ENCODE measurements at places on chromosomes 6 and 20. TPM values are rescaled to one million over a fixed set of nuclear protein-coding genes. Genes with fewer than 3 reads are reported as not detected.

Gene BPIFA1
- total RNA-seq: not detected

Gene TMEM170B
- total RNA-seq: 5.3 TPM

Gene LST1
- not detected for total RNA-seq

Gene EPPIN
- total RNA-seq: 0.18 TPM

Gene FLOT1
- 109 TPM for total RNA-seq

Gene THBD
- 1.6 TPM for total RNA-seq

Gene LRRN4
- total RNA-seq: 1.6 TPM

Gene DEFB124
- total RNA-seq: not detected

Gene RNF217
- 29.2 TPM for total RNA-seq

- DNase-seq: no peak
- H3K4me3 ChIP-seq: no peak overlapping the region
- H3K36me3 ChIP-seq: no peaks in the 10 kb centered on the region
These were observed 59.2 kb downstream of the PHACTR3 start for GRCh38 chr20:59663513-59664060.

DNA sequence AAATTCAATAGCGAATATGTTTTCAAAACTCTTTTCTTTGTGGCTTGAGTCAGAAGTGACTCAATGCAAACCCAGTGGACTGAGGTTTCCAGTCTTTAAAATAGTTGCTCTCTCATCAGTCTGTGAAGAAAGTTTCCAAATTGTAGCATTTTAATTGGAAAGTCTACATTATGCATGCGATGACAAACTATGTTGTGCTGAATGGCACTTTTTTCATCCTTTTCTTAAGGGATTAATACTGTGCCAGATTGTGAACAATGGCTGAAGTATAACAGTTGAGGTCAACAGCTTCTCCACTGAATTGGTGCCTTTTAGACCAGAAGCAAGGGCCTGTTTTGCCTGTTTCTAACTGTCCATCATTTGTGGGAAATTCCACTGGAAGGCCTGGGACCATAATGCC, 377.1 kb downstream of the BTBD9 start:
- DNase-seq: no peak
- H3K27me3 ChIP-seq: peaks cover 52% of the 10 kb centered on the region
- no peaks in the 10 kb centered on the region for H3K36me3 ChIP-seq
- H3K27ac ChIP-seq: peak overlapping the region; percentile 86
- no peak overlapping the region for H3K4me3 ChIP-seq

DNA sequence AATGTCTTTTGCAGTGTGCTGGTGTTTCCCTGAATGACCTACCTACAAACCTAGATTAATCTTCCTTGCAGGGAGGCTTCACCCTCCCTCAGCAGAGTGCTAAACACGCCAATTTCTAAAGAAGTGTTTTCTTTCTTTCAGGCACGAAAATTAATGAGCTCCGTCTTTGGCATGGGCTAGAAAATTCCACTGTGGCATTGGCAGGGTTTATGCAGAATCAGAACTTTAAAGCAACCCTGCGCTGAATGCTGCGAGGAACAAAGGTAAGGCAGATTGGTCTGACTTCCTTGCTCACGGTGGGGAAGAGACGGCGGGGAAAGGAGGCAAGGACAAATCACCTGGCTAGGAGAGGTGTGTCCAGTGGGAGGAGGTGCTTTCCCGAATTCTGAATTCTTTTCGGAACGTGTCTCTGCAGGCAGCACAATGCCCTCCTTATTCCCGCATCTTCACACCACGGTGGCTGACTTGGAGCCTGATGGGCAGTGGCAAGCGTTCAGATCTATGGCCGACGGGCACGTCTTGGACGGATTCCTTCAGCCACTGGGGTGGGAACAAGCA, 6.2 kb upstream of the BANF2 start:
- H3K27ac ChIP-seq: no peak overlapping the region
- DNase-seq: no peak
- H3K36me3 ChIP-seq: no peaks in the 10 kb centered on the region
- no peaks in the 10 kb centered on the region for H3K27me3 ChIP-seq
- H3K4me1 ChIP-seq: no peaks in the 10 kb centered on the region

GRCh38 chr6:138253731-138254130, 35.4 kb upstream of the PBOV1 start:
- no peaks in the 10 kb centered on the region for H3K4me1 ChIP-seq
- H3K36me3 ChIP-seq: peaks cover 43% of the 10 kb centered on the region
- no peak for DNase-seq
- H3K4me3 ChIP-seq: no peak overlapping the region

DNA sequence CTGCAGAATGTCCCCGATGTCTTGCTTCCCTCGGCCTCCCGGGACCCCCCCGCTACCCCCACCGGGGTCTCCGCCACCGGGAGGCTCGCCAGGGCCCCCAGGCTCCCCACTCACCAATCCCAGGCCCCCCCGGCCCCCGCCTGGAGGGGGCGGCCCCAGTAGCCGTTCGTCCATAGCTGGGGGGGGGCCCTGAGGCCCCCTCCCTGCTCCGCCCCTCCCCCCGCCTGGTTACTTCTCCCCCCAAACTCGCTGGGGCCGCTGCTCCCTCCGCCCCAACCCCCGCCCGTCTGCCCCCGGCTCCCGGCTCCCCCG, 304 bp downstream of the PBX2 start:
- H3K4me3 ChIP-seq: peak overlapping the region; percentile 88
- peaks cover 19% of the 10 kb centered on the region for H3K36me3 ChIP-seq
- H3K4me1 ChIP-seq: peaks cover 8% of the 10 kb centered on the region
- no peak for DNase-seq

DNA sequence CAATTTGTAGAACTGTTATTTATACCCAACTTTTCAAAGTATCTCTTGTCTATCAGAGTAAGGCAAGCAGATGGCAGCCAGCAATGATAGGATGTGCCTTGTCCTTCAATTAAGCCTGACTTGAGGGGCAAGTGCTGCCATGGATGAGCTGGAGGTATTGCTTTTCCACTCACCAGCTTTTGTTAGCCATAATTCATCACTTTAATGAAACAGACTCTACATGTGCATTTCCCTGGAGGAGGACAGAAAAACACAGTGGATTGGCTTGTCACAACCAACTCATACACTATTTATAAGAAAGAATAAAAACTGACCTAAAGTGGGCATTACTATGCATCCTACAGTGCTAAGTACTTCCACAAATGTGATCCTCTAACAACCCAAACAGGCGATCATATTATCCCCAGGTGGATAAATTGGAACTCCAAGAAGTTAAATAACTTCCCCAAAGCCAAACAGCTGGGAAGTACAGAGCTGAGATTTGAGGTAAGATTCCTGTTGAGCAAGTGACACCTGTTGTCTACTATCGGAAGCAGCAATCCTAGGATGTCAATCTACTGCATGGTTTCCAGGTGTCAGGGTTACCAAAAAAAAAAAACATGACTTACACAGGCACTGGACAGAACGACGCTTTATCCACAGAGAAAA, 73.9 kb upstream of the NRSN1 start:
- no peak for DNase-seq
- H3K4me1 ChIP-seq: no peaks in the 10 kb centered on the region
- H3K27ac ChIP-seq: peak overlapping the region; percentile 79
- no peak overlapping the region for H3K4me3 ChIP-seq

- no peaks in the 10 kb centered on the region for H3K4me1 ChIP-seq
- DNase-seq: no peak
- no peaks in the 10 kb centered on the region for H3K36me3 ChIP-seq
These were observed 509.8 kb upstream of the JARID2 start for GRCh38 chr6:14735956-14736486.

DNA sequence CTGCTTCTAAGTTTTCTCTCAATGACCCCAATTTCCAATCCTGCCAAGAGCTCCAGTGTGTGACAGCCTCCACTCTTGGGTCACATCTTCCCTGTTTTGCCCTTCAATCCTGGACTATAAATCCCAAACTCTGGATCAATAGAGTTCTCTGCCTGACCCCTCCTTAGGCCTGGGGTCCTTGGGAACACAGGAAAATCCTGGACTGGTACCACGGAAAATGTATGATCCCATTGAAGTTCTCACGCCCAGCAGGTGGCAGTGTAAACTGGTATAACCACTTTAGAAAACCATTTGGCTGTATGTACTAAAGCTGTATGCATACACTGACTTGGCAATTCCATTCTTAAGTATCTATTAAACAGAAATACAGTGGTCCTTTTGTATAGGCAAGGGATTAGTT, 98.0 kb downstream of the SNAP25 start:
- no peaks in the 10 kb centered on the region for H3K36me3 ChIP-seq
- no peak overlapping the region for H3K27ac ChIP-seq
- DNase-seq: no peak
- peaks cover 12% of the 10 kb centered on the region for H3K4me1 ChIP-seq

DNA sequence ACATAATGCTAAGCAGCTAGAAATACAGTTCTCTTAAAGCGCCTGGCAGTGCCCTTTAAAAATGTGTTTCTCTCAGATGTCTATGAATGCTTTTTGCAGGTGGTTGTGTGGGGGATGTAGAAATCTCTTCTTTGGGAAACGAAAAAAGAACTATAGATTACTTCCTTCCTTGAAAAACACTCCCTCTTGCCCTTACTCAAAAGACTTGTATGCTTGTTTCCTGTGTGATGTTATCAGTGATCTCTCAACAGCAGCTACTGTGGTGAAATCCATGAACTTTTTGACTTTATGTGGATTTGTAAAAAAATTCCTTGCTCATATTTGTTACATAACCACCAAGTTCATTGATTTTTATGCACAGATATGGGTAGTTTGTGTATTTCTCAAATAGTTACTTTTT, 916.5 kb downstream of the QKI start:
- no peak for DNase-seq
- no peaks in the 10 kb centered on the region for H3K27me3 ChIP-seq
- H3K4me3 ChIP-seq: no peak overlapping the region
- no peaks in the 10 kb centered on the region for H3K4me1 ChIP-seq
- no peaks in the 10 kb centered on the region for H3K36me3 ChIP-seq

DNA sequence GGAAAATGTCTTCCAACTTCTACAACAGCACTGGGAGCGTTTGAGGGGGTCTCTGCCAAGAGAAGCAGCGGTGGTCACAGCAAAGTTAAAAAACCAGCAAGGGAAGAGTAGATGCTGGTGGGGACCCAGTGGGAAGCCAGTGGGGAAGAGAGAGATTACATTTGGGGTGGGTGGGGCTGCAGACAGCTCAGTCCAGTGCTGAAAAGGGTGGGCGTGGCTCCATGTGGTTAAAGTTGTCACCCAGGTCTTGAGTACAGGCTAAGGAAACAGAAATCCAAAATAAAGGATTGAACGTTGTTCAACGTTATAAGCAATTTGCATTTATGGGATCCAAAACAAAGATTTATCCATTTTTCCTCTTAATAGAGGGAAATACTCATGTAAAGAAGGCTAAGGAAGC, 106.3 kb upstream of the LY86 start:
- H3K27me3 ChIP-seq: no peaks in the 10 kb centered on the region
- no peak for DNase-seq
- H3K4me1 ChIP-seq: peaks cover 3% of the 10 kb centered on the region

DNA sequence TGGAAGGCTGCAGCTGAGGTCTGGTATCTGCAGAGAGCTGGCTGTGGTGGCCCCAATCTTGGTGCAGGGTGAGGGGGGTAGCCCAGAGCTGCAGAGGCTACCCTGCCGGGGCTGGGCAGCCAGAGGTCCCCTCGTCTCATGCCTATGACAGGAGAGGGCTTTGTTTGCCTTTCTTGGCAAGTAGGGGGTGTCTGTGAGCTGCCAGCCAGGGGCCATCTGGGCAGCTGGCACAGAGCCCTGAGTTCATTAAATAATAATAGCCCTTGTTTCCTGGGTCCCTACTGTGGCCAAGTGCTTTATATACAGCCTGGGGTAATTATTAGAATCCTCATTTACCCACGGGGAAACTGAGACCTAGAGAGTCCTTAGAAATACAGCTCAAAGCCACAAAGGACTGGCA, 66.6 kb downstream of the EZR start:
- H3K27me3 ChIP-seq: no peaks in the 10 kb centered on the region
- no peak overlapping the region for H3K4me3 ChIP-seq
- DNase-seq: peak; percentile 63
- peak overlapping the region; percentile 79 for H3K27ac ChIP-seq
- no peaks in the 10 kb centered on the region for H3K4me1 ChIP-seq
- no peaks in the 10 kb centered on the region for H3K36me3 ChIP-seq

DNA sequence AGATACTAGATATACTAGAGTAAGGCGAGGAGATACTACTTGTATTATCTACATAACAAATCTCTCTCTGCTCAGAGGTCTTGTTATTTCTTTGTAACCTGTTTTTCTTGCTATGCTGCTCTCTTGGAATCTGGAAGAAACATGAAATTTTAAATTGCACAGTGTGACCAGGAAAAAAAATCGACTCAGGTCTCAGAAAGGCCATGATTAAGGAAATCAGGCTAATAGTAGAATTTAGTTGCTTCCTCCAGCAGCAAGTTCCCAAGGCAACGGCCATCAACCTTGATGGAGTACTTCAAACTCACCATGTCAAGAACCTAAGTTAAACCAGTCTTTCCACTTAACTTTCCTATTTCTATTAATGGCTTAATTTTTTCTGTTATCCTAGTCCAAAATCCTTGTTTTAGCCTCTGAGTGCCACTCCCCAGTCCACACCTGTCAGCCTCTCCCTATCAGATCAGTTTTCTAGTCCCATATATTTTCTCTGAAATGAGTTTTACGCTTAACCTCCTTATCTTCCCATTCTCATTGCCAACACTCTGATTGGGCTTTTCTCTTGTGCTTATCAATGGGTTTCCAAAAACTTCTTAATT, 87.7 kb upstream of the BEND3 start:
- H3K27me3 ChIP-seq: no peaks in the 10 kb centered on the region
- DNase-seq: no peak
- no peak overlapping the region for H3K27ac ChIP-seq
- no peak overlapping the region for H3K4me3 ChIP-seq

- no peak overlapping the region for H3K27ac ChIP-seq
- DNase-seq: no peak
- H3K27me3 ChIP-seq: no peaks in the 10 kb centered on the region
- no peaks in the 10 kb centered on the region for H3K4me1 ChIP-seq
These were observed 294.2 kb downstream of the FOXC1 start for GRCh38 chr6:1903780-1904465.

Measured in endodermal cell (in vitro differentiated cells).